ENCODE measurements at places on chromosomes 2 and 18.

DNA sequence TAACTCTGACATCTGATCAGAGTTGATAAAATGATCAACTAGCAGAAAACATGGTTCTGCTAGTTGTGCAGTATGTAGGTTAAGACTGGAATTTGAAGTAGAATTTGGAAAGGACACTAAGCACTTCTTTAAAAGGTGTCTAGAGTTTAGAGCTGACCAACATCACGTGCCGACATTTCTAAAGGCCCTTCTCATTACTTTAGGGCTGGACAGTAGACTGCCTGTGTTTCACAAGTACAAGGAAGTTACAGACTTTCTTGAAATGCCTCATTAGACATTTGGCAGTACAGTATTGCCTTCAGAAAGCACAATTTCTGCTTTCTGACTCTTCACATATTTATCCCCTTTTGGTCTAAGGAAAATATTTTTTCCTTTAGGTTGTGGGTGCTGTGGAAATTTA, 255.3 kb downstream of the ZNF385B start:
- DNase-seq = no peak

GRCh38 chr2:159441182-159441581, 154.7 kb upstream of the WDSUB1 start:
- no peak for DNase-seq

- no peak for DNase-seq
These were observed 351.6 kb downstream of the PTPRM start for GRCh38 chr18:7918701-7919100.

GRCh38 chr2:147657086-147658000, 187.5 kb upstream of the ACVR2A start:
- DNase-seq = no peak

GRCh38 chr18:77316008-77316407, 66.4 kb downstream of the GALR1 start:
- no peak for DNase-seq

DNA sequence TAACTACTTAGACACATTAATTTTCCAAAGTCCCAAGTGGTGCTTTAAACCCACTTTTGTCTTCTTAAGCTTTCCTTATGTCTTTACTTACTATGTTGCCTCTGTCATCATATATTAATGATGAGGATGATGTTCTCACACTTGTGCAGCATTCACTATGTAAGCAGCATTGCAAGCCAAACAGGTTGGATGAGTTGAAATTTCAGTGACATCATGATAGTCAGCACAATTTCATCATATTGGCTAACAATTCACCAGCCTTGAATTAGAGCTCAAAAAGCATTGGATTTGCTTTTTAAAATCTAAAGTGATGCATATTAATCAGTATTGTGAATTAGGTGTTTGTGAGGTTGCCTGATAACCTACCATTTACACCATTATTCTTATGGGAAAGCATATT, 7.7 kb downstream of the APLF start:
- no peak for DNase-seq

- no peak for DNase-seq
These were observed 209.0 kb downstream of the RNF152 start for GRCh38 chr18:61683856-61684255.

GRCh38 chr18:66971960-66972359, 368.1 kb upstream of the CDH19 start:
- no peak for DNase-seq

DNA sequence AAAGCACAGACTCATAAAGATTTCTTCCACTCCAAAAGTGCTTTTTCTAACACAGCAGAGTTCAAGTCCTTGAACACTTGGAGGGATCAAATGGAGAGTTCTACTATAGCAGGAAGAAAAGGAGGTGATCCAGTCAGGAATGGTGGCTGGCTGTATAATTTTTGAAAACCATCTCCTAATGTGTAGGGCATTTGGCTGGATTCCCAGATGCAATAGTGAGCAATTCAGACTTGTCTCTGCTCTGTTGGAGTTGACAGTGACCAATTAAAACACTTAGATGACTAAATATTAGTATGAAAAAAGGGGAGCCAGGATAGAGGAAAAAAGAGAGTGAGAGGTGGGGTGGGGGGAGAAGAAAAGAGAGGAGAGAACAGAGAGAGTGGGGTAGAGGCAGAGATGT, 5.3 kb upstream of the G6PC2 start:
- DNase-seq = no peak

DNA sequence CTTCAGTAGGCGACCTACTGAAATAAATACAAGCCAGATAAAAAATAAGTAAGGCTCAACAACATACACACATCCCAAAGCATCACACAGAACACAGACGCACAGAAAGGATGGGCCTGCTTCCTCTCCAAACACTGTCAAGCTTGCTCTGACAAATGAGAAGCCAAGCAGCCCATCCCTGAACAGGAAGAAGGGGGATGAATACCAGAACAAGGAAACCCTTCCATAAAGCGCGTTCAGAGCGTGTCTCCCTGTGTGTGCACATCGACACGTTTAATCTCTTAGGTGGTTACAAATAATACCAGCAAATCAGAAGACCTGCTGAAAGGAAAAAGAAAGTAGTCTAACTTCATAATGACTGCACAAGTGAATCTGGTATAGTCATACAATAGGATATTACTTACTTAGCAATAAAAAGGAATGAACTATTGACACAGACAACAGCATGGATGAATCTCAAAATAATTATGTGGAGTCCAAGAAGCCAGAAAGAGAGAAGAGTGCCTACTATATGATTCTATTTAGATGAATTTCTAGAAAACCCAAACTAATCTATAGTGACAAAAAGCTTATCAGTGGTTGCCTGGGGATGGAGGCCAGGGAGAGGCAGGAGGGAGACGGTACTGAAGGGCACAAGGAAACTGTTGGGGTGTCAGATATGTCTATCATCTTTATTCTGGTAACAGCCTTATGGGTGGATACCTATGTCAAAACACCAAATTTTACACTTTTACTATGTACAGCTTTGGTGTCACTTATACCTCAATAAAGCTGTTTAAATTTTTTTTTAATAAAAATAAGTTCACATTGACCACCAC, 26.8 kb downstream of the MBOAT2 start:
- DNase-seq = no peak

GRCh38 chr18:69326094-69326493, 74.6 kb upstream of the DOK6 start:
- DNase-seq = no peak

GRCh38 chr2:185643434-185643833, 95.2 kb upstream of the FSIP2 start:
- no peak for DNase-seq

DNA sequence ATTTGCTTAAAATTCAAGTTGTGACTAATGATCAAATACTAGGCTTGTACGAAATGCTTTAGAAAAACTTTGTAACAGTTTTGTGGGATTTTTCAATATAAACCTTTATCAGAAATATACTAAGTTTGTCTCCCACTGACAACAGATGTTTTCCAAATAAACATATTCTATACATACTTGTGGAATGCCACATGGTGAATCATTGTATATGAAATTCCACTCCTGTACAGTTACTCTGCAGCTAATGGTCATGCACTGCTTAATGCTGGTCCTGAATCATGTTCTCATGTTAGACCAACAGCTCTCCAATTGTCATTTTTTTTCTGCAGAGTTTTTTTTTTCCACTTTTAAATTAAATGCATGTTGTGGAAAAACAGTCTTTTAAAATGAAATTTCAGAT, 90.1 kb downstream of the DPP4 start:
- no peak for DNase-seq

DNA sequence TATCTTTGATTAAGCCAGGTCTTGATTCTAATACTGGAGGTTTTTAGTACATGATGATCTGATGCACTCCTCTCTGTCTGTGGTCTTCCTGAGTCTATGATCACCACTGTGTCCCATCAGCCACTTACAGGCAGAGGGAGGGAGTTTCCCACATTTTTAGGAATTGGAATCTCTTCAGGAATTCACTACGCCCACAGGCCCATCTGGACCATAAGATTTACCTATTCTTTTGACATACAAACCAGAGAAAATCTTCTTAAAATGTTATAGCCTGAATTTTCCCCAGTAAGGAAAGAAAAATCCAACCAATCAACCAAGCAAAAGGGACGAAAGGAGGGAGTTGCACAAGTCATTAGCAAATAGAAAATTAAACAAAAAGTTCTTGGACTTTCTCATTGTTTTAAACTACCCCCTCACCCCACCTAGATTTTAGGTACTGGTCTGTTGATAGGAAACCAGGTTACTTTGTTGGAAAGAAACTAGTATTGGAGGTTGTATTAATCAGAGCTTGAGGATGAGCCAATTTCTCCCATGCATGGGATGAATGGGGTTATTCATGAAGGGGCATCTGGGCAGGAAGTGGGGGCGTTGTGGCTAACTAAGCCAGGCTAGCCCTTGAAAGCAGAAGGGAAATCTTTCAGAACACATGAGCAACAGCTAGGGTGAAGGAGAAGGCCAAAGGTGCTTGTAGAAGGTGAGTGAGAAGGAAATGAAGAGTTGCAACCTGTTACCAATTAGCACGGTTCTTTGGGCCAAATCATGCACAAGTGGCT, 328.2 kb upstream of the MEX3C start:
- DNase-seq = no peak

- no peak for DNase-seq
These were observed 1.3 kb downstream of the COL6A3 start for GRCh38 chr2:237412646-237412987.

DNA sequence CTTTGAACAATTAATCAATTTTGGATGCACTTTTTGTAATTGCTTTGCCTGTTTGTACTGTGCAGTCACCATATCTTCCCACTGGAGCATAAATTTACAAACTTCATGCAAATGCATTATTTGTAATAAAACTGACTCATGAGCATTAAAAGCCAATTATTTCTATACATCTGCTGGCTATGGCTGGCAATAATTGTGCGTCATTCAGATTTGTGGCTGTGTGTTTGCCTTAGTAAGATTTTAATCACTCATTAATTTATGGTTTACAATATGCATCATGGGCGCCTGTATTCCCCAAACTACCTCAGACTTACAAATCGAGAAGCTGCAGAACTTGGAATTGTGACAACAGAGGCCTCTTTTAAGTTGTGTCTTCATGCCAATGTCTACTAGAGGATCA, 132.4 kb upstream of the TRIB2 start:
- DNase-seq = no peak

GRCh38 chr2:7703543-7704144, 786.4 kb downstream of the RNF144A start:
- no peak for DNase-seq

DNA sequence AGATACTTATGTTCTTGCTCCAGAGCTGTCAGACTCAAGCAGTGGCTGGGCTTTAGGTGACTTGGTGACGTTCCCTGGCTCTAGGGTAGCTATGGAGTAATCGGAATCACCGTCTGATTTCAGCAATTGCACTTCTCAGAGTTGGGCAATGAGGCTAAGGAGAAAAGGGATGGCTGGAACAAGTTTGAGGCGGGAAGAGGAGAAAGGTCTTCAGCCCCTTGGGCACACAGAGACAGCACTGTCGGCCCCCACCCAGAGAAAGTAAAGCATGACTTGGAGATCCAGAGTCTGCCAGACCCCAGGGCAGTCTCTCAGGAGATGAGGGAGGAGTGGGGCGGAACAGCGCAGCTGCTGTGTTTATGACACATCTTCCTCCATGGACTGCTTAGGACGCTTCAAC, 114.5 kb downstream of the KLHL29 start:
- DNase-seq = no peak

GRCh38 chr2:170554278-170554955, 160.7 kb upstream of the SP5 start:
- DNase-seq = no peak

DNA sequence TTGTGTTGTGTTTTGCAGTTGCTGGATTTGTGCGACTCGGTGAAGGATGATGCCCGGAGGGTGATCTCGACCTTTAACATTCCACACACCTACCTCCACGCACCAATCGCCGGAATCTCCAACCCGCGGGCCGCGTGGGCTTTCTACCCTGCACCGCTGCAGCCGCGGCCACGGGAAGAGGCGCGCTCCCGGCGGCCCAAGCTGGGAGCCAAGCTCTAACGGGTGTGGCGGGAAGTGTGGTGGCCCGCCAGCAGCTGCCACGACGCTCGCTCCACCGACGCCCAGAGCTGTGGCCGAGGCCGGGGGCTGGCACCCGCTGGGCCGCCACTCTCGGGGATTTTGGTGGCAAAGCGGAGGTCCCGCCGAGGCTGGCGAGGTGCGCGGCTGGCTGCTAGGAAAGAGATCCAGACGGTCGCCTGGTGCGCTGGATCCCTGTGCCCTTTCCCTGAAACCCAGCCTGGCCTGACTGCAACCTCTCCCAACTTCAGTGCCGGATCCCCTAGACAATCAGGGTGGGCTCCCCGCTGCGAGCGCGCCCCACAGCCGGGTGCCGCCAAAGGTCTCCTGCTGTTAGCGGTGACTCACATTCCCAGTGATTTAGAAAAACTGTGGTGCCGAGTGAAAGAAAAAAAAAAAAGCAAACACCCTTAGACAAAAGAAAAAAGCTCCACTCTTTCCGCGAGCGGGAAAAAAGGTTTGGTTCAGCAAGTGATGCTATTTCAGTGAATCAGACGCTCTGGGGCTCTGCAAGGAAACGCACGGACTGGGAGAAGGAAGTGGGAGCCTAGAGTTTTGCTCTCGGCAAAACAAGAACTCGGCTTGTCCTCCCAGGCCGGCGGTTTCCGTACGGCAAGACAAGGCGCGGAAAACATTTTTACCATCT, 2.9 kb upstream of the BCL2L11 start:
- DNase-seq = peak; percentile 70

DNA sequence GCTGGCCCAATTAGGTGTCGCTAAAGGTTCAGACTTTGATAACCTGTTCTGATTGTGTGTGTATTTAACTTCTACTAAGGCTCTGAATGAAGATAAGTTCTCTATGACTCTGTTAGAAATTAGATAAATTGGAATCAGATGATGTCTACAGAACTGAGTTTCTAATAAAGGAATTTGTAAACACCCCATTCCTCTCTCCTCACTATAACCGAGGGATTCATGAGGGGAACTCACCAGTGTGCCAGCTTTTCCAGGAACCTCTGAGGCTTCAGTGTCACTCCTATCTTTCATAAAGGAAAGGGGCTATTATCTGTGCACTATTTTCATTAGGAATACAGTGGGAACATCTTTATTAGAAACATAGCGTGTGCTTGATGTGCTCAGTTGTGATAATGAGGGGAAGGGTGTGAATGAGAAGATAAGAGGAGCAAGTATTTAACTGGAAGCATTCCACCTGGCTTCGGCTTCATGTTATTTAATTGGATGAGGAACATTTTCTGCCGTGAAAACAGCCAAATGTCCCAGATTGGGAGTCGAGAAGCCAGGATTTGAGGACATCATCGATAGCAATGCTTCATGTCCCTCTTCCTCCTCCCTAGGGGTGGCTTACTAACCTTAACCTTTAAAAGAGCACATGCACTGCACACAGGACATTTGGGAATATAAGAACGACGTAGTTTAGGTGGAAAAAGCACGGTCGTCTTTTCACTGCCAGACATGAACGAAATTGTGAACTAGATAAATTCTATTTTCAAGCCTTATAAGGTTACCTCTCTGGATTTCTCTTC, 84.8 kb upstream of the TCF4 start:
- DNase-seq = no peak

- no peak for DNase-seq
These were observed 81.5 kb downstream of the AFF3 start for GRCh38 chr2:100060875-100061274.
